ENCODE measurements at places on chromosomes 16 and 17.

DNA sequence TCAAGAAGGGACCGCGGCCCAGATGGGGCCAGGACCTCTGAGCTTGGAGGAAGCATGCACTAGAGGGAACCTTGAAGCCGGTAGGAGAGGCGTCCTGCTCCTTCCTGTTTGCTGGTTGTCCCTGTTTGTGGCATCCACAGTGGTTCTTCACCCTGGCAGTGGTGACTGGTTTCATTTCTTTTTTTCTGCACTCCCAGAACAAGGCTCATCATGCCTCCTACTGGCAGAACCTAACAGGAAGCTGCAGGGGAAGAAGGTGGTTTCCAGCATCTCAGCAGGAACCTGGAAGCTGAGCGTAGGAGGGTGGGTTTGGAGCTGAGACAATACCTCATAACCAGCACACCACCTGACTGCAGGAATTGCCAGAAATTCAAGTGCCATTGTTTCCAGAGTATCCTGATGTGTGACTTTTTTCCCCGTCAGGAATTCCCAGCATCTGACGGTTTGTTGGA is 5.8 kb downstream of the TMEM231 start:
- DNase-seq, result peak; percentile 80

- no peak for DNase-seq
Observed at GRCh38 chr16:87527055-87527724, 34.4 kb upstream of the ZCCHC14 start.

DNA sequence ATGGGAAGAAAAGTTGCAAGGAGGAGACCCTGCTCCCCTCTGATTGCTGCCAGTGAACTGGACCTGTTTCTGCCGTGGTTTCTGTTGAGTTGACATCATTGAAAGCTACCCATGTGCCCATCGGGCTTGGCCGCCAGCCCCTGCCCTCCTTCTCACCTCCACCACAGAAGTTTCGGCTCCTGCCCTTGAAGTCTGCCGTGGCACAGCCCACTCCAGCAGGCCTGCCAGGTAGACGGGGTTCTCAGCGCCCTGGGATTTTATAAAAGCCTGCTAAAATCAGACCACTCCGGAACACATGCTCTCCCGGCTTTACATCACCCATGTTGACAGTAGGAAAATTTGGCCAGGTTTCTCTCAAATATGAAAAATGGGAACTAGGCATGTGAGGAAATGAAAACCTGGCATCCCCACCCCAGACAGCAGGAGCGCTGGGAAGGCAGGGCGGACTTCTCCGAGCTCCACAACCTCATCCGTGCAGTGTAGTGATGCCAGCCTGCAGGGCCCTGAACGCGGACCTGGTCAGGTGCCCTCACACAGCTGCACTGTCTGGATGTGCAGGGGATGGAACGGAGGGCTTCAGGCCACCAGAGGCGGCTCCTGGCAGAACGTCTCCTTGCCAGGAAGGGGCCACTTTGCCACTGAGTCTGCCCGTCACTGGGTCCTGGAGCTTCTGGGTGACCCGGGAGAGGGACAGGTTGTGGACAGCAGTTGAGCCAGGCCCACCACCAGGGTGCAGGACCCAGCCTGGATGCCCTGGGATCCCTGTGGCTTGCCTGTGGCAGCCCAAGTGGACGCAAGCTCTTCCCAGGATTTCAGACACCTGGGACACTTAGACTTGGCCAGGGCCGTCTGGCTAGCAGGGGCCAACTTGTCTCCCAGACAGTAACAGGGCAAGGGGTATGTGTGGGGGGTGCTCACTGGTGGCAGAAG is 6.9 kb upstream of the GSE1 start:
- DNase-seq, result no peak

- no peak for DNase-seq
Observed at GRCh38 chr16:26189536-26189935, 497.8 kb downstream of the HS3ST4 start.

- no peak for DNase-seq
Observed at GRCh38 chr17:45436161-45436560, 3.5 kb upstream of the ARHGAP27 start.

- DNase-seq, result peak; percentile 68
Observed at GRCh38 chr16:88785106-88785924, at the start of gene PIEZO1. PIEZO1 (minus strand) TSS chr16:88785220; CDS start chr16:88784964, 256 bp downstream.

- no peak for DNase-seq
Observed at GRCh38 chr17:3848229-3848835, 2.3 kb upstream of the NCBP3 start.

DNA sequence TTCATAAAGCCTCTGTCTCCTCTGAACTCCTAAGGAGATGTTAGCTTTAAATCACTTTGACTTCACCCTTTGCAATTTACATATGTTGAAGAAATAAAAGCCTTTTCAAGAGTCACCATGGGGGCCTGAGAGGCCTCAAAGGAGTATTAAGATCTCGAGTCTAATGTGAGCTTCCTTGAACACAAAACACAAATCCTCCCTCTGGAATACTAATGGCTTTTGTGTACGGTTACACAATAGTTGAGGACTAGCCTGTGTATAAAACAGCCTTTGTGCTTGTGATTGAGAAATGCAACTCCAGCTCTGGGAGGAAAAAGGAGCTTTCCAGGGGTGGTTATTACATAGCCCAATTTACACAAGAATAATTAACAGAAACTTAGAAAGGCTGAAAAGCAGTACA is 1140.2 kb downstream of the CDH11 start:
- no peak for DNase-seq

GRCh38 chr17:68807998-68808772 is 147.0 kb downstream of the ABCA8 start:
- no peak for DNase-seq

- DNase-seq, result no peak
Observed at GRCh38 chr17:40443196-40443987, at the start of gene IGFBP4. IGFBP4 (plus strand) TSS chr17:40443450; CDS start chr17:40443736, 286 bp downstream.

DNA sequence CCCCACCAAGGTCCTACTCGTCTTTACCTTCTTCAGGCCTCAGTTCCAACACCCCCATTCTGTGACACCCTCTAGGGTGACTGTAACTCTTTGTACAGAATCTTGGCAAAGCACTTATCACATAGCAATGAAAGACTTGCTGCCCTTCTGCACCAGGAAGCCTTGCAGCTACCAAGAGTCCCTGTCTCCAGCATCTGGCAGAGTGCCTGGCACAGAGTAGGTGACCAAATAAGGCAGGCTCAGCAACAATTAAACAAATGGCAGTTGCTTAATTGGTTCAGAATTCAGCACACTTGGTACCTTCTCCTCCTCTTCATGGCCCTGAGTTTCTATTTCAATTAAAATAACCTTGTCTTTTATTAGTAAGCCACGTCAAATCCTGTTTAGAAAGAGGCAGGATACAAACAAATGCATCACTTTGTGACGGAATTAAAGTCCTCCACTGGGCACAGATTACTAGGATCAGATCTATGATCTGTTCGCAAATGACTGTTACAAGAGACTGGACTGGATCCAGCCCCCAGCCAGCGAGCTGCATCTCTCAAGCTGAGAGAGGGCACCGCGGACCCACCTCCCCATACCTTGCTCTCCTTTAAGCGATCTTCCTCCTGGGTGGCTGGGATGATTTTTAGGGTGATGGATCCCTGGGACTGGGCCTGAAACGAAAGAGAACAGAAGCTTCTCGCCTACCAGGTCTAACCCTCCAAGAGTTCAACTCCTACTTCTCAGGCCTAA is 9.4 kb downstream of the MPP3 start:
- no peak for DNase-seq

- DNase-seq, result peak; percentile 25
Observed at GRCh38 chr17:39866013-39866730, 1.8 kb upstream of the ZPBP2 start.

DNA sequence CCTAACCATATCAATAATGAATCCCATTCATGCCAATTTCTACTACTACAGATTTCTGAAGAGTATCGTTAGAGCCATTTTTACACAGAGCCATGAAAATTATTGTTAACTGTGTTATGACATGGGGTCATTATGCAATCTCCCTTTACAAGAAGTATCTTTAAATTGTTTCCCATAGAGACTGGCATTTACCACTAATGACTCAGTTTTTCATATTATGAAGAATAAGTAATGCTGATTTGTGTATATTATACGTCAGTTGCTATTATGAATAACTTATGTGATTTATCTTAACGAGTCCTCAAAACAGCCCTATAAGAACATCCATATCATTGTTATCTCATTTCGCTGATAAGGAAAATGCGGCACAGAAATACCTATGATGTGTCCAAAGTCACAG is 173.8 kb downstream of the KCNJ2 start:
- DNase-seq, result no peak

DNA sequence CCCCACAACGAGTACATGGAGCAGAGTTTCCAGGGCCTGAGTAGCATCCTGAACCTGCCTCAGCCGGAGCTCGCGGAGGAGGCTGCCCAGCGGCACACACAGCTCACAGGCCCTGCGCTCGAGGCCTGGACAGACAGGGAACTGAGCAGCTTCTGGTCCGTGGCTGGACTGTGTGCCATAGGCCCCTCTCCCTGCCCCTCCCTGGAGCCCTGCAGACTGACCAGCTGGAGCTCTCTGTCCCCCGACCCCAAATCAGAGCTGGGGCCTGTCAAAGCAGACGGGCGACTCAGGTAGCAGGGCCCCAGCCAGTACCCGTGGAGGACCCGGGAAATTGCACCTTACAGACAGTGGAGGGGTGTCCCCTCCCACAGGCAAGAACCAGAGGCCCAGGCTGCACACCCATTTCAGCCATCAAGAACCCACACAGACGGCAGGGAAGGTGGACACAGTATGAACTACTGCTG is 13.0 kb downstream of the MRPL27 start:
- no peak for DNase-seq

DNA sequence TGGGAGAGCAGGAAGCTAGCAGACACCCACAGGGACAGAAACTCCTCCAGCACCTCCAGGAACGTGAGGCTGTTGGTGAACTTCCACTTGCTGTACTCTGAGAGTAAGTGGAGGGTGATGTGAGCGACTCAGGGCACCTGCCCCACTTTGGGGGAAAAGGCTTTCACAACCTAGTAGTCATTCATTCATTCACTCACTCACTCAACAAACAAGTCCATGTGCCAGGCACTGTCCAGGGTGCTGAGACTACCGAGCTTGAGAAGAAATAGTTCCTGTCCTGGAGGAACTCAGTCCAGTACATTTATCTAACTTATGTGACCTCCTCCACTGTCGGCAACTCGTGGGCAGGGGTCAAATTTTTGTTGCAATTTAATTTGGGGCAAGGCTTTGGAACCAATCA is 26.6 kb downstream of the LGALS9 start:
- peak; percentile 29 for DNase-seq

GRCh38 chr16:85127379-85127723 is 15.1 kb upstream of the CIBAR2 start:
- DNase-seq, result no peak

DNA sequence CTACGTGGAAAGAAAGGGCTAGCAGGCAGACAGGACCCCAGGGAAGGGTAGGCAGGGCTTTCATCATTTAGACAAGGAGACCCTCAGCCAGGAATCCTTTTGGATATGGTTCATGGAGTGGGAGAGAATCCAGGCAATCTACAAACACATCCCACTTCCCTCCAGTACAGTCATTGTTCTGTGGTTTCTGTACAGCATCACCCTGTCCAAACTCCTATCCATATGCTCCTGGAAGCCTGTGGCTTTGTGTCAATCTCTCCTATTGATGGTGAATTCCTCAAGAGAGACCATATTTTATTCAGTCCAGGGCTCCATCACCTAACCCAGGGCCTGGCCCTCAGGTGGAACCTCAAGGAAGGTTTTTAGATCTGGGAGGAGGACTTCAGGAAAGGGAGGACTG is 99.2 kb downstream of the SPACA3 start:
- DNase-seq, result no peak

DNA sequence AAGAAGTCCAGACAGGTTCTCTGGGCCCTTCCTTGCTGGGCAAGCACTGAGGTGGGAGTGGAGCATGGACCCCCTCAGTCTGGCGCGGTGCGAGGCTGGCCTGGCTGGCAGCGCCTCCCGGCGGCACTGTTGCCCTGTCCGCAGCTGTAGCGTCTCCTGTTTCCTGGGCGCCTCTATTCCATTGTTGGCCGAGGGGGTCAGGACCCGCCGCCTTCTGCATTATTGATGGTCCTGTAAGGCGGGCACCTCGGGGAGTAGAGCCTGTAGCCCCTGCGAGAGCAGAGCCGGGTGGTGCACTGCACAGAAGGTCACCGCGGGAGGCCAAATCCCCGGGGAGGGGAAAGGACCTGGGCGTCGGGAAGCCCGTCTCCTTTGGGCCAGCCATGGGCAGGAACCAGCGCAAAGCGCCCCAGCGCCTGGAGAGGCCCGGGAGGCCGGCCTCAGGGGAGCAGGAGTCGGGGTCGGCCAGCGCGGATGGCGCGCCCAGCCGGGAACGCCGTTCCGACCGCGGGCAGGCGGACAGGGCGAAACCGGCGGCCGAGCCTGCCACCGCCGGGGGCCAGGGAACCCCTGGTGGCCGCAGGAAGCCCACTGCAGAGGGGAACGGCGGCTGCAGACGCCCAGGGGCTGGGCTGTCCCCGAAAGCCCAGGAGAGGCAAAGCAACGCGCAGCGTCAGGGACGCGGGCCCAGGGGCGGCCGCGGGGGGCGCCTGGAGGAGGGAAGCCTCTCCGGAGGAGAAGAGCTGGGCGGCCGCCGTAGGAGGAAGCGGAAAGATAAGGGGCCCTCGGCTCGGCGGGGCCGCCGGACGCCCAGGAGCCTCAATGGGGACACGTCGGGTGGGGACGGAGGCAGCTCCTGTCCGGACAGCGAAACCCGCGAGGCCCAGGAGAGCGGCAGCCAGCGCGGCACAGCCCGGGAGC is at the start of gene MYO15B:
Gene MYO15B (plus strand): TSS at position 126 of the 921 bp plus-strand sequence. CDS start 258 bp downstream, at position 384.
- no peak for DNase-seq

- no peak for DNase-seq
Observed at GRCh38 chr17:80080081-80080480, 21.3 kb upstream of the GAA start.

DNA sequence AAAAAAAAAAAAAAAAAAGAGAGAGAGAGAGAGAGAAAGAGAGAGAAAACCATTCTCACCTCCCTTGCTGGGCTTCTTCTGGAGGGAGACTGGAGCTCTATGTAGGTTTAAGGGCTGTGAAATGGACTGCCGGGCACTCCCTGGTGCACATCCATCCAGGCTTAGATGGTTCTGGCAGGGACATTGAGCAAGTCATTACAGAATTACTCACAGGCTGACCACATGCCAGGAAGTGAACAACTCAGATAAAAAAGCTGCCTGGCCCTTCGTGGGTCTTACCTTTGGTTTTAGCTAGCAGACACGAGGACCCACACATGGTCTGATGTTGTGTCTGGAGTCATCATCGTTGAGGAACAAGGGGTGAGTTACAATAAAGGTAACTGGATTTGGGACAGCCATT is 847.4 kb upstream of the EEF2KMT start:
- no peak for DNase-seq

- no peak for DNase-seq
Observed at GRCh38 chr17:33982909-33983308, 272.2 kb upstream of the CCL2 start.

DNA sequence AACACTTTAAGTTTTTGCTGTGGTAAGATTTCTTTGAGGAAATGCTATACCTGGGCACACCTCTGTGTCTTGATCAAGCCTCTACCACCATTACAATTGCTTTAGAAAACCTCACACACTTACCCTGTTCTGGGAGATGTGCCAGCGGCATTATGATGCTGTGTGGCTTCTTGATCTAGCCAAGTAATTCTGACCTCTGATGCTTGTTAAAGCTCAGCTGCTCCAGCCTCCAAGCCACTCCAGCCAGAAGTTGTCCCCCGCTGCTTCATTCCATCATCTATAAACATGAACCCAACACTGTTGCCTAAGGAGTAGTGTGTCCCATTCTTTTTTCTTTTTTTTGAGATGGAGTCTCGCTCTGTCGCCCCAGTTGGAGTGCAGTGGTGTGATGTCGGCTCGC is 60.1 kb downstream of the CYLD start:
- DNase-seq, result no peak

- no peak for DNase-seq
Observed at GRCh38 chr17:36149296-36149820, 27.1 kb downstream of the TBC1D3B start.

- DNase-seq, result no peak
Observed at GRCh38 chr16:85697431-85697830, 8.7 kb upstream of the GINS2 start.

GRCh38 chr16:54412037-54412436 is 125.5 kb upstream of the IRX3 start:
- no peak for DNase-seq
